Dermis blood vessel endothelial cell (primary cell): ENCODE measurements at places on chromosomes 13 and 19. TPM values are rescaled to one million over a fixed set of nuclear protein-coding genes. Genes with fewer than 3 reads are reported as not detected.

DNA sequence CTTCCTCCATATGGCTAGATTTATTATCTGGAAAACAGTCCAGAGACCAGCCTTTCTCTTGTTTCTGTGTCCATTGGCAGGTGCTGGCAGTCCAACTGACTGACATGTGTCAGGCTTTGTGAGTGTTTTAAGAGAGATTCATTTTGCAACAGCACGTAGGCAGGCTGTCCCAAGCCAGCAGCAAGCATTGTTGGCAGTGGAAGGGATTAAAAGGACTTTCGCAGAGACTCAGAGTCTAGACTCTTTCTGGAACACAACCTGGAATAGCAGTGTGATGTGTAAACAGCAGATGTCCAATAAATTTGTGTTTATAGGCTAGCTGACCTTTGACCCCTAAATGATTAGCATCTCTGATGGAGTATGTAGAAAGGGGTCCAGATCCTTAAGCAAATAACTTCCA, 222.2 kb upstream of the SERP2 start:
- no peak for DNase-seq

DNA sequence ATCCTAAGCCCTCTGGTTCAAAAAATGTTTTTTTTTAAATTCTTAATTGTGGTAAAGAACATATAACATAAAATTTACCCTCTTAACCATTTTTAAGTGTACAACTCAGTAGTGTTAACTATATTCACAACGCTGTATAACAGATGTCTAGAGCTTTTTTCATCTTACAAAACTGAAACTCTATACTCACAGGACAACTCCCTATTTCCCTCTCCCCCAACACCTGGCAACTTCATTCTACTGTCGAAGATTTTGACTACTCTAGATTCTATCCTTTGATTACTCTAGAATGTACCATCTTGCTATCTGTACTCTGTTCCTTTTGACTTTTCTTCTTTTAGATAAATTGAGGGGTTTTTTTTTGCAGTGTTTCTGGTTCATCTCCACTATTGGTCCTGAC, 200.4 kb downstream of the KLF12 start:
- DNase-seq, result no peak

DNA sequence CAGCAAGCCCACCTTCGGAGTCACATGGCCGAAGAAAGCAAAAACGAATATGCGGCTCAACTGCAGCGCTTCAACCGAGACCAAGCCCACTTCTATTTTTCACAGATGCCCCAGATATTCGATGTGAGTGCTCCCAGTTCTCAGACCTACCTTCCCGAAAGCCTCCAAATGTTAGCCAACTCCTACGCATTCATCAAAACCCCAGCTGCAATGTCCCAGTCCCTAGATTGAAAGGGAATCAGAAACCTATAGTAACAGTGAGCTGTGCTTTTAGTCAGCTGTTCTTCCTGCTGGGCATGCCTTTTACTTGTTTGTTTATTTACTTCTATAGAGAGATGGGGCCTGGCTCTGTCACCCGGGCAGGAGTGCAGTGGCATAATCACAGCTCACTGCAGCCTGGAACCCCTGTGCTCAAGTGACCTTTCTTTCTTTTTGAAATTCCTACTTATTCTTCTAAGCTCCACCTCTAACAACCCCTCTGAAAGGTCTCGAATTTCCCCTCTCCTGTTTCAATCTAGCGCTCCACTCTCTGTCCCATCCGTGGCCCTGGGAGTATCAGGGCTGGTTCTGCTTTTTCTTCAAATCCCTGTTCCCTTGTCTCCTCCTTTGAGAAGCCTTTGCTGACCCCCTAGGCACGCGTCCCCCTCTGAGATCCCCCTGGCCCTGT, 4.4 kb downstream of the TRIP10 start:
- no peak for DNase-seq

DNA sequence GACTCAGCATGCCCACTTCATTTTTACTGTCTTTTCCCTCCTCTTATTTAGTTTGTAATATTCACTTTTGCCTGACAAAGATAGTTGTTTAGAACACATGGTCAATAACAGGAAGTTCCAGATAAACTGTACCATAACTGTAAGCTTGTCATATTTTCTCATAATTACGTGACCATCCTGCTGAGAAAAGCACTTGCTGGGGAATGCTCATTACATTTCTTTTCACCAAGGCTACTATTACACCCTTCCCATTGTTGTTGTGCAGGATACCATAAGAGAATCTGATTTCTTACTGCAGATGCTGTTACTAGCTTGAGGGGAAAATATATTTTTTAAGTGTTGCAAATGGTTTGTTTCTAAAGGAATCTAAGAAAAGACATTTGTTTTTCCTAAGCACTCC, 111.7 kb upstream of the SLITRK6 start:
- no peak for DNase-seq

The RFPL4A gene
- total RNA-seq, result 0.14 and 0.51 TPM in 2 replicates

The FXYD3 gene
- total RNA-seq, result 0.68 TPM in 1 of 2 replicates, not detected in the other

The ADGRE1 gene
- total RNA-seq, result not detected in 2 replicates

DNA sequence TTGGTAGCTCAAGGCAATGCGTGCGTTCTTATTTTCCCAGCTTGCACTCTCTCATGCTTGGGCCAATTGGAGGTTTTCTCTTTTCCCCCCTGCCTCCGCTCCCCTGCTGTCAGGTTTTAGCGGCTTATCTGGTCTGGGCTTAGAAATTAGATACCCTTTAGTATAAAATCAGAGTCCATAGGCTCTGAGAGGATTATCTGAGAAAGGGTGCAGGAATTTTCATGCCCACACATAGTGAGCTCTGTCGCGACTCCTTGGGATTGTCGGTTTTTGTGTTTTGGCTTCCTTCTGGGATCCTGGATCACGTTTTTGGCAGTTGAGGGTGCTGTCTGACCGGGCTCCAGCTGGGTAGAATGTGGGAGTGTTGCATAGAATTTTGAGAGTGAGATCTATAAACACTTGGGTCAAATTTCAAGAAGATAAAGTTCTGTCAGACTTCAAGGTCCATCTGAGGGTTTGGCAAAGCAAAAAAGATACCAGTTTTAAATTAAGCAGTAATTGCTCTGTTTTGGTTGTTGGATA, 12.4 kb downstream of the CHAF1A start:
- no peak for DNase-seq

The FFAR3 gene
- total RNA-seq, result under 0.01 TPM in 1 of 2 replicates, not detected in the other

- DNase-seq, result no peak
Observed at GRCh38 chr13:23787464-23787863, 101.7 kb downstream of the MIPEP start.

The ZNF530 gene
- total RNA-seq, result 2.7 and 4.5 TPM in 2 replicates

The REX1BD gene
- total RNA-seq, result 75.5 and 91.2 TPM in 2 replicates

GRCh38 chr13:39052944-39053343, 14.7 kb downstream of the NHLRC3 start:
- no peak for DNase-seq

- no peak for DNase-seq
Observed at GRCh38 chr19:46520616-46521015, 24.9 kb upstream of the PNMA8B start.

- DNase-seq, result no peak
Observed at GRCh38 chr13:102470283-102470917, 68.6 kb upstream of the FGF14 start.

The CGB1 gene
- not detected in 2 replicates for total RNA-seq

GRCh38 chr13:72643311-72643989, 84.0 kb downstream of the MZT1 start:
- peak; percentile 75 for DNase-seq

The ZNF320 gene
- total RNA-seq, result 9.3 and 16.0 TPM in 2 replicates

DNA sequence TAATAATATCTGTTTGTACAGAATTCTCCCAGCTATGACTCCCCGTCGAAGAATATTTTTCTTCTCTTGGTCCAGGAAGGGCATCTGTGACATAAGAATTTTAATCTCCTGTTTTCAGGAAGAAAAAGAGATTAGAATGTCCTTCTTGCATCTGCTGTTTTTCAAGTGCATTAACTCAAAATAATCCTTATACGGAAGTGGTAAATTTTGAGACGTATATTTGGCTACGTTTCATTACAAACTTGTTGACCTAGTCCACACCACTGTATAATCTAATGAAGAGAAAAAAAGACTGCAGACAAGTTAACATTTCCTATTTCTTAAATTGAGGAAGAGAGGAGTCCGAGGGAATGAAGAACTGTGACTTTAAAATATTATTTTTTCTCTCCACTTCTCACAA, 959.9 kb downstream of the DIAPH3 start:
- no peak for DNase-seq

- DNase-seq, result no peak
Observed at GRCh38 chr13:45198041-45198440, 2.8 kb downstream of the KCTD4 start.

- no peak for DNase-seq
Observed at GRCh38 chr13:32259116-32259515, 56.0 kb downstream of the ZAR1L start.

GRCh38 chr13:75353781-75354193, 128.2 kb downstream of the TBC1D4 start:
- DNase-seq, result no peak

GRCh38 chr19:4811328-4812131, 20.0 kb downstream of the TICAM1 start:
- DNase-seq, result peak; percentile 89

The ZNF506 gene
- 11.4 and 16.3 TPM in 2 replicates for total RNA-seq

The RPL13A gene
- 2,583 and 3,504 TPM in 2 replicates for total RNA-seq

DNA sequence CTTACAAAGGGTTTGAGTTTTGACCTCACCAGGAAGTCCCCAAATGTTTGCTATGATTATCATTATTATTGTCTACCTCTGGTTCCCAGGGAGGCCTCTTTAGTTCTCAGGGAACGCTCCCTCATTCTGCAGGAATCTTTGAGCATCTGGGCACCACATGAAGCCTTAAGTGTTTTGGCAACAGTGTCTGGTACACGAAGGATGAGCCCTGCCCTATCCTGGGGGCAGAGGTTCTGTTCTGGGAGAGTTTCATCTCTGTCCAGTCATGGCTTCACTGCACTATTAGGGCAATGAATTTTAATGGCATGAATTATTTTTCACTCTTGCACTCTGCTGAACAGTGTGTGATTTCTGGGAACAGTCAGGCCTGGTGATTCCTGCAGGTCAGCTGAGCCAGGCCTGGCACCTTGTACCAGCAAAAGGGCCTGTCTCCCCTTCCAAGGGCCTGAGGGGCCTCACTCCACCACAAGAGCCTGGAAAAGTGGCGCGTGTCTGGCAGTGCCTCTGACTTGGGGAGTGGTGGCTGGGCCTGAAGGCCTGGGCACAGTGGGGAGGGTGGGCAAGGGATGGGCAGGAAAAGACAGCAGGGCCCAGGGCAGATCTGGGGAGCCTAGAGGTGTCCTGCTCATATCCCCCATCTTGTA, 4.6 kb downstream of the FAM187B start:
- no peak for DNase-seq

DNA sequence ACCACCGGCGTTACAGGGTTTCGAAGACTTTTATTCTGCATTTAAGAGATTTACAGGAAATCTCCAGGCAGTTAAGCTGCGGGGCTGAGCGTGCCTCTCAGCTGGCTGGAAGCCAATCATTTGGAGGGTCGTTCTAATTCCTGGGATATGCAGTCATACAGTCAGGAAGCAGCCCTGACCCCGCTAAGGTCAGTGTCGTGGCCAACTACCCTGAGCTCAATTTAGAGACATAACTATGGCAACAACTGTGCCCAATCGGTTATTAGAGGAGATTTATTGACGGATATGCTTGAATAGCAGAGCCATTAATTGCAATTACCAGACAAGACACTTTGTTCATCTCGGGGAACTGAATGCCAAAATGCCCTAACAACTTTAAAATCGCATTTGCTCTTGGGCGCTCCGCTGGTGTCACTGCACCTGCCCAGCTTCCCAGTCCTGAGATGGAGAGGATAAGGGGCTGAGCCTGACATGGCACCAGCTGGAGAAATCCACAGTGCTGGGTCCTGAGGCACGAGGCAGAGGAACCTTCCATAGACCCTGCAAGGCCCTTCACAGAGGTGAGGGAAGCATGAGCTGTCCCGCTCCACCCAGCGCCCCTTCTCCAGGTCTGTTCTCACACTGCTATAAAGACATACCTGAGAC, 15.1 kb upstream of the ZNF507 start:
- DNase-seq, result peak; percentile 63

DNA sequence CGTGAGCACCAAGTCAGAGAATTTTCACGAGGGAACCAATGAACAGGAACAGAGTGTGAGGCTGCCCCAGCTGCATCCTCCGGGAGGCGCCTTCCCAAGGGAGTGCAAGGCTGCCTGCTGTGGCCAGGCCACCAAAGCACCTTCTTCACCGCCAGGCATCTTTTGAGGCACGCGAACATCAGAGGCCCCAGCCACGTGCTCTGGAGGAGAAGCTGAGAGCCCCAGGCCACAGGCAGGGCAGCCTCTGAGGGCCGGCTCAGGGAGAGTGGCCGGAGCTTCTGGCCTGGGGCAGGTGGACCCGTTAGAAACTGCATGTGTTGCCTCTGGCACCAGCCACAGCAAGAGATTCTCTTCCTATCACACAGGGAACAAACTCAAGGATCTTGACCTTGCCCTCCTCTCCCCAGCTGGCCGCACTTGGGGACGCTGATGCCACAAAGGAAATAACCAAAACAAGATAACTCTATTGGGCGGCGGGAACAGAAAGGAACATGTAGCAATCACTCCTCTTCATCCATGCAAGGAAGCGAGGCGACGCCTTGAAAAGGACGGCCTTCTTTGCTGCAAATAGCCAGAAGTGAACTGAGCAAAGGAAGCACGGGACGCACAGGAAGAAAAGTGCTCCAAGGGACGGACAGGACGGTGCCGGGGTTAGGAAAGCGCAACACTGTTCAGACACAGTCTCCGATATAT, 19.9 kb downstream of the GAS6 start:
- DNase-seq, result no peak

The TNNT1 gene
- 0.60 and 1.7 TPM in 2 replicates for total RNA-seq

DNA sequence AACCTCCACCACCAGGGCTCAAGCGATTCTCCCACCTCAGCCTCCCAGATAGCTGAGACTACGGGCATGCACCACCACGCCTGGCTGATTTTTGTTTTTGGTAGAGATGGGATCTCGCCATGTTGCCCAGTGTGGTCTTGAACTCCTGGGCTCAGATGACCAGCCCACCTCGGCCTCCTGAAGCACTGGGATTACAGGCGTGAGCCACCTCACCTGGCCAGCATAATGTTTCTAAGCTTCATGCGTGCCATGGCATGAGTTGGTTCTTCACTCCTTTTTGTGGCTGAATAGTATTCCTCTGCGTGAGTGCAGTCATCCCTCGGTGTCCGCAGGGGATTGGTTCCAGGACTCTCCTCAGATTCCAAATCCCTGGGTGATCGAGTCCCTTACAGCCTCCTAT, 4.2 kb upstream of the ZNF579 start:
- no peak for DNase-seq

The MIA gene
- 0.68 TPM in 1 of 2 replicates, not detected in the other for total RNA-seq

DNA sequence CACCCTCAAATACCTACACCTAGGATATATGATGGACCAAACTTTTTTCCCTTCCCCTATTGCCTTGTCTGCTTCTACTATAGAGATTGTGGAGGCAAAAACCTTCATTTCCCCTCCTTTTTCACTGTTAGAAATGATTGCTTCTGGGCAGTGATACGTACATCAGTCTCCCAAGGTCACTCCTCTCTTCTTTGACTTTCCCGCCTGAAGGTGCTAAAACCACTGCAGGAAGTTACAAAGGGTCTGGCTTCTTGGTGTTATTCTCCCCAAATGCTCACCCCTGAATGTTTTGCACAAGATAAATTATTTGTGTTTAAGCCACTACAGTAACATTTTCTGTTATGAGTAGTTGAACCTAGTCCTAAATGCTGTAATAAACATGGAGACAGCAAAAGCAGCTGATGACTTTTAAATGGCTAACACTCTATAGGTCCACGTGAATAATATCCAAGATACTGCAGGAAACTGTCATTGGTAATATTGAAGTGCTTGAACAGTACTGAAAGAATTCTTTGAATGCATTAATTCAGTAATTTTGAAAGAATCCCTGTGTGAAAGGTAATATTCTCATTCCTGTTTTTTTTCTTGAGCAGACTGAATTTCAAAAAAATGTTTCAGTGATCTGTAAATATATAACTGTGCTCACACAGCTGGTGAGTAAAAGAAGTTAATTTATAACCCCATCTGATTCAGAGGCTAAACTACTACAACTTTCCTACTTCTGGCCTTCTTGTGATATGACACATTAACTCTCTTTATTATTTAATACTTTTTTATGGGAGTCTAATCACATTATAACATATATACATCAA, 865.1 kb downstream of the EFNB2 start:
- DNase-seq, result no peak
